ENCODE measurements at places on chromosomes 1 and 21. TPM values are rescaled to one million over a fixed set of nuclear protein-coding genes. Genes with fewer than 3 reads are reported as not detected.

GRCh38 chr1:60886793-60887331, 195.5 kb upstream of the NFIA start:
- no peak for DNase-seq

DNA sequence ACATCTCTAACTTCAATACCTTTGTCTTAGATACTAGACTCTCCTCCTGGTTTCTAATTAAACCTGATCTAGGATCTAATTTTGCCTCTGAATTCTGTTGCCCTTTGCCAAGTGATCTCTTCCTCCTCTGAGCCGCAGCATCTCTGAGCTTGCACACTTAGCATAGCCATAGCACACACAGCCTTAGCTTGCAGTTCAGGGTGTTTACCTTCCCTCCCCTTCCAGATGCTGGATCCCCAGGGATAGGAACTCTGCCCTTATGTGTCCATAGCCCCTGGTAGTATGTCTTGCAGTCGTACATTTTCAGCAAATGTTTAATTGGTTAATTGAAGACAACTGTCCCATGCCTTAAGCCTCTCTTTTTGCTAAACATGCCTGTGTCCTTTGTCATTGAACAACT, 30.3 kb downstream of the SELL start:
- no peak for DNase-seq

- no peak for DNase-seq
Observed at GRCh38 chr1:109768820-109769219, 5.1 kb upstream of the EPS8L3 start.

DNA sequence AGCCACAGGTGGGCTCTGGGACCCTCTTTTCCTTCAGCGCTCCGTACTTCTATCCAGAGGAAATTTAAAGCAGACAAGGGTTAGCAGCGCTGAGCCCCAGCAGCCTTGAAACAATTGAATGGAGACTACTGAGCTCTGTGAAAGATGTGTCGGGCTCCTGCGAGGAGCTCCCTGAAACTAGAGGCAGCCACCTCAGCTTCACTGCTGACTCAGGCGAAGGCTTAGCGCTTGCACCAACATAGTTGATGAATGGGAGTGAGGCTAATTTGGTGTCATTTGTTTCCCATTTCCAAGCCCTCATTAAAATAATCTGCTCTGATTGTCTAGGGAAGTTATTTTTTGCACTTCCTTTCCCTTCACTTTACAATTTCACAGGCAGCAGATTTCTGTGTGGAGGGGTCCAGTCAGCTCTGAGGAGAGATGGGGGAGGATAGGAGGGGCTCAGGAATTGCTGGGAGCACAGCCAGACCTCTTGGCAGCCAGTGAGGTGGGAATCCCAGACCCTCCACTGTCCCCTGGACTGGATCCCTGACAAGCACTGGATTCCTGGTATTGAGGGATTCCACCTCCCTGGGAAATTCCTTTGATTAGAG, 398.9 kb upstream of the PLXNA2 start:
- no peak for DNase-seq

DNA sequence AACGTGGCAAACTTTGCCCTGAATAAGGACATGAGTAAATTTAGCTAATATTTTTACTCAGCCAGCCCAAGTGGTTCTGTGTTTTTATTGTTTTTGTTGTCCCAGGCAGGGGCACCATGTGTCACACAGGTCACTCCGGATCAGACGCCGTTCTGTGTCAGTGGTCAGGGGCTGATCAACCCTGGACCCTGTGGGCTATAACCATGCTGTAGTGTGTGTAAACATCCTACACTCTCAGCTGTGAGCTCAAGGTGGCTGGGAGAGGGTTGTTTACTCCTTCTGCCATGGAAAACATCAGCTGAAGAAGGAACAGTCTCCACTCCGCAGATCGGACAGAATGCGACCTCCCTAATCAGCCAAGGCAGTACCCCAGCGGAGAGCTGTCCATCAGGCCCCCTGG, 26.5 kb upstream of the KCNQ4 start:
- DNase-seq = no peak

DNA sequence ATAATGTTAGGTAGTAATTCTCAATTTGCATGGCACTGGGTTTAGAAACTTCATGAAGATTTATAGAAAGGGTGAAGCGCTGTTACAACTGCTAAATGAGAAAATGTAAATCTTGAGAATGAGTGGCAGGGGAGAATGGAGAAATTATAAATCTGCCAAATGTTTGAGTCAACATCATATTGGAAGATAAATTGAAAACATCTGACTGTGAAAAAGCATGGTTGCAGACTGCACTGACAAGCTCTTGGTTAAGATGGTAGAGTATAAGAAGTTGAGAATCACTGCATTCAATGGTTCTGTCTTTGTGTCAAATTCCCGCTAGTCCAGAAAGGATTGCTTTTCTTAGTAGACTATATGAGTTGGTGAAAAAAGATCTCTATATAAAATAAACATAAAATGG, 113.3 kb upstream of the DUSP10 start:
- DNase-seq = no peak

GBP5 gene
- polyA plus RNA-seq = 1.7 TPM
